ENCODE measurements at places on chromosomes 16 and 17. TPM values are rescaled to one million over a fixed set of nuclear protein-coding genes. Genes with fewer than 3 reads are reported as not detected.

DNA sequence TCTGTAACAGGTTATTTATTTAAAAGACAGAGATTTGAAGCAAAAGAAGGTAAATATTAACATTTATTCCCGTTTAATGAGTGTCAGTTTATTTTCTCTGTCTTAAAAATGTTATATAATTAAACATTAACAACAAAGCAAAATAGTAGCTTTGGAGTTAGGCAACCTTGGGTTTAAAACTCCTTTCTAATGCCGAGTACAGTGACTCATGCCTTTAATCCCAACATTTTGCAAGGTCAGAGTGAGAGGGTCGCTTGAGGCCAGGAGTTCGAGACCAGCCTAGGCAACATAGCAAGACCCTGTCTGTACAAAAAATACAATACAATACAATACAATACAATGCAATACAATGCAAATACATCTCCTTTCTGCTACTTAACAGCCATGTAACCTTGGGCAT is 128.7 kb downstream of the CHD9 start:
- no peak for DNase-seq
- H3K4me1 ChIP-seq, result no peaks in the 10 kb centered on the region
- no peaks in the 10 kb centered on the region for H3K36me3 ChIP-seq
- H3K27me3 ChIP-seq, result no peaks in the 10 kb centered on the region
- no peak overlapping the region for H3K4me3 ChIP-seq

- H3K4me3 ChIP-seq, result no peak overlapping the region
- H3K4me1 ChIP-seq, result no peaks in the 10 kb centered on the region
- H3K36me3 ChIP-seq, result no peaks in the 10 kb centered on the region
- no peak overlapping the region for H3K27ac ChIP-seq
- no peak for DNase-seq
Observed at GRCh38 chr17:248337-249235, 67.1 kb upstream of the DOC2B start.

GRCh38 chr17:68424861-68425260 is 32.4 kb downstream of the WIPI1 start:
- DNase-seq, result no peak
- H3K27ac ChIP-seq, result no peak overlapping the region
- no peak overlapping the region for H3K4me3 ChIP-seq
- no peaks in the 10 kb centered on the region for H3K36me3 ChIP-seq
- no peaks in the 10 kb centered on the region for H3K27me3 ChIP-seq

DNA sequence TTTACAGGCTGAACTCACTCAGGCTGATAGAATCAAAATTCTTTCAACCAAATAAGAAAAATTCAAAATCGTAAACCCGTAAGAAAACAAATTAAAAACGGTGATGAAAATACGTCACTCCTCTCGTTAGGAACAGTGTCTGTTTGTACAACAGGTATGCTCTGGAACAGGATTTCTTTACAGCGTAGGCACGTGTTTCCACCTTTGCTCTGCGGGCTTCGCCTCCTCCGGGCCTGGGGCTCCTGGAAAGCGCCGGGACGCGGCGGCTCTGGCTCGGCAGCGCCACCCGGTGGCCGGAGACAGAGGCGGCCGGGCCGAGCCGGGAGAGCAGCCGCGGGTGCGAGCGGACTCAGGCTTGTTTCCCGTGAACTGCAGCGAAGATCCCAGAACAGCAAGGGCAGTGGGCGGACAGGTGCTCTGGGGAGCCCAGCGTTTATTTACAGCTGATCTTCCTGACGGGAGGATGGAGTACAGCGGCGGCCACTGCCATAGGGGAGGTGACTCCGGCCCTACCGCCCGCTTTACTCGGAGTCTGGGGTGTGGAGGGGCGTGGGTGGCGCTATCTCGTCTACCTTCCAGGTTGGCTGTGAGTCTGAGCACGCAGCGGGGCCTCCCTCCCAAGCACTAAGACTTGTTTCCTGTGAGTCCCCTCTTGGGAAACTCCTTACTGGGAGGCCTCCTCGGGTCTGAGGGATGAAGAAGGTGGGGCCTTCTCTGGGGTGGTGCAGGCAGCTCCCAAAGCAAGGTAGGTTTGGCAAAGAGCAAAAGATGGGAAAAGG is 40.5 kb upstream of the ATP2A3 start:
- H3K27ac ChIP-seq, result no peak overlapping the region
- DNase-seq, result peak; percentile 50
- H3K4me3 ChIP-seq, result no peak overlapping the region
- H3K4me1 ChIP-seq, result no peaks in the 10 kb centered on the region
- no peaks in the 10 kb centered on the region for H3K36me3 ChIP-seq

DNA sequence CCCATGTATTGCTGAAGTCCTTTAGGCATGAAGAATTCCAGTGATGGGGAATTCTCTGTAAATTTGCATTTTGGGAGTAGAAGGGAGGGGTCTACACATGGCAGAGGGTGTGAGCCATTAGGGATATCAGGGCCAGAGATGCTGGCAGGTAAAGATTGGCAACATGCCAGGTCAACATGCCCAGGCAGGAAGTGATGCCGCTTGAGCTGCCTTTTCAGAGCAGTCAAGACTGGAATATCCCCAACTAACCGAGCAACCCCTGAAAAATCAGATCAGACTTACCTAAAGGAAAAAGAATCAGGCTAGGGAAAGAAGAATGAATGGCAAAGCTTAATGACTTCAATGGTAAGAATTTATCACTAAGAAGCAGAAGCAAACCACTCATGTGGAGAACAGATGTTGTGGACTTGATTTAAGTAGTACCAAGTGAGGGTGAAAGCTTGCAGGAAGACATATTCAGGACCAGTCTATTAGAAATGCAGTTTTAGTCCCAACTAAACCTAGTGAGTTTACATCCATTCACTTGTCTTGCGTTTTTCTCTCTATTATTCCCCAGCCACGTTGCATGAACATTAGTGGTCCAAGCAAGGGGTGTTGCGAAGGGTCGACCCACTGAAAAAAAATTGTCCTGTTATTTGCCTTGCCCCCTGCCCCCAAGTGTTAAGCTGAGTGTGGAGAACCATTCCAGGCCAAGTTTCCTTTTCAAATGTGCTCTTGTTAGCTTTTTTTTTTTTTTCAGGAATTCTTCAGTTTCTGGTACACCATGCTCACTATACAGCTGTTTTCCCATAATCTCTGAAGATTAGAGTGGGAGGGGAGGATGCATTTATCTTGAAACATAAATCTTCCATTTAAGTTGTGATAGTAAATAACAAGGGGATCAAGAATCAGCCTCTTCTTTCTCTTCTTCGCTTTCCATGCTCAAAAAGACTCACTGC is 105.2 kb downstream of the ABCA8 start:
- H3K27ac ChIP-seq, result peak overlapping the region; percentile 51
- no peaks in the 10 kb centered on the region for H3K4me1 ChIP-seq
- no peaks in the 10 kb centered on the region for H3K36me3 ChIP-seq
- no peak overlapping the region for H3K4me3 ChIP-seq
- DNase-seq, result no peak
- no peaks in the 10 kb centered on the region for H3K27me3 ChIP-seq

DNA sequence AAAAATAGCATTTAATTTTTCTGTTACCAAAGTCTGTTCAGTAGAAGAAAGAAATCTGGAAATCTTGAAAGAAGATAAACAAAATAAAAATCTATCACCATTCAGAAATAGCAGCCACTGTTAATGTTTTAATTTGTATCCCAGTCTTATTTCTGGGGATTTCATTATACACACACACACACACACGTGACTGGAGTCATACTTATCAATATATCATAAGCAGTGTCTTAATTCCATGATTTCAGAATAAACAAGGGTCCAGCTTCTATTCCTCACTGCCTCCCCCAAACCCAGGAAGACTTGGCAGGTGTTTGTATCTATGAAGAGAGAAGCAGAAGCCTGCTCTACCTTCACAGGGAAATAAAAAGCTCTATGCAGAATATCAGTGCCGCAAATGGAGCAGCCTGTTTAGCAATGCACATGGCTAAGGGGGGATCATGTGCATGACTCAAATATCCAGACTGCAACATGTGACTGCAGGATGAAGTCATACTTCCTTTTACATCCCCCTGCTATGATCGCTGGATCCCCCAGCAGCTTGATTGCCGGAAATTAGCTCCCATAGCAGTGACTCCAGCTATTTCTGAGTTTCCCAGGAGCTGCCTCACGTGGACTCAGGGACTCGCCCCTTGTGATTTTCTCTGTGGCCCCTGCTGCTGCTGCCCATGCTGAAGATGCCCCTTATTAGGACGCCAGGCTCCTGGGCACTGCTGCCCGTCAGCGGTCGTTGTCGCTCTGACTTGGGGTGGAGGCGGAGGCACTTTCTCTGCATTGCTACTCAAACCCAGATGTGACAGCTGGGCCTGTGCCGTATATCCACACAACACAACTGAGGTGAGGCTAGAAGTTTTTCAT is 341.0 kb downstream of the CPPED1 start:
- H3K27me3 ChIP-seq, result no peaks in the 10 kb centered on the region
- no peak overlapping the region for H3K4me3 ChIP-seq
- no peak for DNase-seq
- H3K36me3 ChIP-seq, result no peaks in the 10 kb centered on the region
- H3K27ac ChIP-seq, result no peak overlapping the region

- no peaks in the 10 kb centered on the region for H3K27me3 ChIP-seq
- DNase-seq, result peak; percentile 57
- no peaks in the 10 kb centered on the region for H3K4me1 ChIP-seq
Observed at GRCh38 chr17:64025732-64026294, 5.4 kb upstream of the ICAM2 start.

- H3K4me3 ChIP-seq, result no peak overlapping the region
- DNase-seq, result no peak
- H3K36me3 ChIP-seq, result no peaks in the 10 kb centered on the region
- H3K27ac ChIP-seq, result no peak overlapping the region
Observed at GRCh38 chr17:57502811-57503241, 242.3 kb downstream of the CCDC182 start.

DNA sequence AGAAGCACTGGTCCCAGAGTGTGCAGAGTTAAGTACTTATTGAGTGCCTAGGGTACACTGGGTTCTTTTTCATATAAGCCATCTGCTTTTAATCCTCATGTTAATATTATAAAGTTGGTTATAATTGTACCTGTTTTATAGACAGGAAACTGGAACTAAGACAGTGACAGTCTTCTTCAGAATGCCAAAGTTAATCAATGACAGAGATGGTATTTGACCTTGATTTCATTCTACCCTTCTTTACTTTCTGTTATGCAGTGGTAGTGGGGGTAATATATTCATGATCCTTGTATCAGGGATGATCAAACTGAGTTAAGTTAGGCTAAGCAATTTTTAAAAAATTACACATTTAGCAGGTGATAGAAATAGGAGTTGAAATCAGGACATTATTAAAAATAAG is 108.6 kb upstream of the GOT2 start:
- H3K27ac ChIP-seq, result no peak overlapping the region
- no peaks in the 10 kb centered on the region for H3K36me3 ChIP-seq
- H3K4me1 ChIP-seq, result no peaks in the 10 kb centered on the region
- H3K27me3 ChIP-seq, result no peaks in the 10 kb centered on the region
- H3K4me3 ChIP-seq, result no peak overlapping the region

DNA sequence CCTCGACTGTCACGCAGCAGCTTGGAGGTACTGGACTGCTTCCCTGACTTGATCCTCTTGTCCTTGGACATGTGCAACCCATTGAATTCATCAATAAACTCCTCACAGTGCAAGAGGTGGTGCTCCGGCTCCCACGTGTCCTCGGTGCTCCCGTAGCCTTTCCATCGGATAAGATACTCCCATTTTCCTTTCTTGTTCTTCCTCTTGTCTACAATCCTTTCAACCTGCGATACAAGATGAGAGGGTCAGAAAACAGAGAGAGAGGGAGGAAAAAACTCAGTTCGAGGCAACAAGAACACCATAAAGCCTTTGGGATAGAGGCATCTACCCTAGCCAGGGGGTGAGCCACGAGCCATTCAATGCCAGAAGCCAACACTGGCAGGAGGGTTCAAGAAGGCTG is 119.5 kb downstream of the CDYL2 start:
- no peak overlapping the region for H3K4me3 ChIP-seq
- H3K27me3 ChIP-seq, result no peaks in the 10 kb centered on the region
- DNase-seq, result no peak
- H3K36me3 ChIP-seq, result no peaks in the 10 kb centered on the region

DNA sequence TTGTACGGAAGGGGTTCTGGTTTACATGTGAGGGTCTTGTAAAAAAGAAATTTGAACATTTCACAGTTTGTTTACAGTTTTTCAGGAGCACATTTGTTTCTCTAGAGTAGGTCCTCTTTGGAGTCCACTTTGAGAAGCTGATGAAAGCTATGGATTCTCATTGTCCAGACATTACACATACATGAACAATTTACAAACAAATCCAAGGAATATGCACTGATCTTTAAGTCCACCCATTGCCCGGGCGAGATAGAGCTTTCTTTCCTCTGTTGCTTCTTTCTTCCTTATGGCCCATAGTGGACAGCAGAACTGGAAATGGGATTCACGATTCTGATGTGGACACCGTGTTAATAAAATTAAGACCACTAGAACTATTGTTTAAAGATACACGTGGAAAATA is 1.9 kb downstream of the DCAF7 start:
- H3K4me3 ChIP-seq, result peak overlapping the region; percentile 61
- no peaks in the 10 kb centered on the region for H3K27me3 ChIP-seq
- no peak overlapping the region for H3K27ac ChIP-seq
- no peak for DNase-seq
- no peaks in the 10 kb centered on the region for H3K4me1 ChIP-seq
- no peaks in the 10 kb centered on the region for H3K36me3 ChIP-seq

- H3K27me3 ChIP-seq, result no peaks in the 10 kb centered on the region
- peak; percentile 65 for DNase-seq
- H3K4me1 ChIP-seq, result peaks cover 9% of the 10 kb centered on the region
- no peak overlapping the region for H3K4me3 ChIP-seq
Observed at GRCh38 chr17:1029196-1029921, 32.4 kb downstream of the TIMM22 start.

DNA sequence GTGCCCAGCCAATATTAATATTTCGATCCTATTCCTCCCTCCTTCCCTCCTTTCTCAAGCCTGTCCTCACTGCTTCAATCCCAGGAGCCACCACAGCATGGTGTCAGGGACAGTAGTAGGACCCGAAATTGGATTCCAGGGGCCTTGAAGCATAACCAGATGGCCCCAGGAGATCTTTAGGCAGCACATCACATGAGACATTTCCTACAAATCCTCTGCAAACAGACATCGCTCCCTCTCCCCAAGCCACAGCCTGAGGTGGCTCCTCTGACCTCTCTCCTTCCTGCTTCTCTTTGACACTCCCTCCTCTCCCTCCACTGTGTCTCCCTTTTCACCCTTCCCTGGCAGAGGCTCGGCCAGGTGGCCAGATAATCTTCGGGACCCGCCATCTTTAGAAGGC is 76.6 kb downstream of the BMERB1 start:
- peaks cover 7% of the 10 kb centered on the region for H3K4me1 ChIP-seq
- no peak overlapping the region for H3K4me3 ChIP-seq
- H3K27ac ChIP-seq, result no peak overlapping the region
- no peaks in the 10 kb centered on the region for H3K36me3 ChIP-seq
- no peak for DNase-seq
- no peaks in the 10 kb centered on the region for H3K27me3 ChIP-seq

DNA sequence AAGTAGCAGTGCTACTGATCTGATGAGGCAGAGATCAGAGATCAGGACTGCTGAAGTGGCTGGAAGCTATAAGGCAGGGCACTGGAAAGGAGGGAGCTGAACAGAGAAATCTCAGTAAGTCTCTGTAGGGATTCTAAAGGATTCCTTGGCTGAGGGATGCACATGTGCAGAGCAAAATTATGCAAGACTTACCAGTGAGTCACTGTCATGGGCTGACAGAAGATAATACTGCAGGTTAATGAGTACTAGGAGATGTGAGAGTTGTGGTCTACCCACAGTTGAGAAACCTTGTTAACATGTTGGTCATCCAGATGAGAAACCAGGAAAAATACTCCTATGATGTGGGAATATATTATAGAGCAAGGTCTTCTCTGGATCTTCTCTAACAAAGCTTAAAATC is 378.1 kb downstream of the HAPSTR1 start:
- H3K36me3 ChIP-seq, result no peaks in the 10 kb centered on the region
- H3K27me3 ChIP-seq, result no peaks in the 10 kb centered on the region

GRCh38 chr17:82216301-82217119 is 3.9 kb upstream of the CCDC57 start:
- H3K4me1 ChIP-seq, result no peaks in the 10 kb centered on the region
- peak overlapping the region; percentile 10 for H3K27ac ChIP-seq
- H3K4me3 ChIP-seq, result no peak overlapping the region

Gene GRAPL
- 8.5 TPM for total RNA-seq

Gene RUNDC1
- total RNA-seq, result 13.8 TPM

Gene KRTAP4-6
- not detected for total RNA-seq

All from uterus (tissue), 4 donors.